Naive thymus-derived CD4-positive, alpha-beta T cell (primary cell): ENCODE measurements at places on chromosomes 4 and X. TPM values are rescaled to one million over a fixed set of nuclear protein-coding genes. Genes with fewer than 3 reads are reported as not detected.

Gene HELT
- not detected for total RNA-seq

Gene NAP1L3
- 13.2 TPM for total RNA-seq

Gene FAM184B
- total RNA-seq, result not detected

DNA sequence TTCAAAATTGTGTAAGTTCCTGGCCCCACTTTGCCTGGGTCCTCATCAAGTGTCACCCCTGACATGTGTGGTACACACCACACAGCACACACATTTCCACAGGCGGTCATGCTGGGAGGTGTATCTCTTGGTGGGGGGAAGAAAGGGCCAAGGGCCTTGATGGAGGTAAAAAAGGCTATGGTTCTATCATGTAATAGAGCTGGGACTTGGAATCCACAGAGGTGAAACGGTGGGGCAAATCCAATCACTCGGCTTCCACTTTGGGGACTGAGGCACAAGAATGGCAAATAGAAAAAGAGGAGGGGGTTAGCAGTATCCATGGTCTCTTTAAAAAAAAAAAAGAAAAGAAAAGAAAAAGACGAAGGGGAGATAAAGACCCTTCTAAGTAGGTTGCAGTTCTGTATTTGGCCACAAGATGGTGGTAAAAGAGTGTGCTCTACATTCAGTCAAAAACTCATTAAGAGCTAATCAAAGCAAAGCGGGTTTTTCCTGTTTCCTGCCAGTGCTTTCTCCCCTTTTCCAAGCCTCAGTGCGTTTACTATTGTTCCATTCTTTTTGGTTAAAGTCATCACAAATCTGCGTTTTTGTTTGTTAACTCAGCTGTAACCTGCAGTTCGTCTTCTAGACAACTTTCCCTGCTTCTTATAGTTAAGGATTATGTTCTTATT lies 37.0 kb upstream of the ATP6AP2 start:
- H3K27ac ChIP-seq, result no peak overlapping the region
- H3K27me3 ChIP-seq, result no peaks in the 10 kb centered on the region
- H3K4me3 ChIP-seq, result no peak overlapping the region
- H3K36me3 ChIP-seq, result no peaks in the 10 kb centered on the region

DNA sequence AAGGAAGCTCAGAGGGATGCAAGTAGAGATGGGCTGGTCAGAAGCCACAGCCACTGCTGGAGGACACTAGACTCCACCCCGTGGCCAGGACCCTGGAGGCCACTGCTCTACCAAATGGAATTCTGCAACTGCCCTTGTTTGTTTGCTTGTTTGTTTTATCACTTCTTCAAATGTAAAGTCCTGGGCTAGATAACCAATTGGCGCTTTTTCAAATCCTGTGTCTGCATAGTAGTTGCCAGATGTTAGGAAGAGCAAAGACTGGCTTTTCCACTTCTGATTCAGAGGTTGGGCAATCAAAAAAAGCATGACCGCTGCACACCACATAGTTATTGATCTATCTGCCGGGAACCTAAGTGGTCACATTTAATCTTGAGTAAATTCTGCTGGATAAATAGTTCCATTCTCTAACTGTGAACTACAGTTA lies 255.2 kb upstream of the SFRP2 start:
- H3K27ac ChIP-seq, result no peak overlapping the region
- peaks cover 3% of the 10 kb centered on the region for H3K27me3 ChIP-seq
- no peak overlapping the region for H3K4me3 ChIP-seq
- DNase-seq, result no peak
- H3K36me3 ChIP-seq, result no peaks in the 10 kb centered on the region

DNA sequence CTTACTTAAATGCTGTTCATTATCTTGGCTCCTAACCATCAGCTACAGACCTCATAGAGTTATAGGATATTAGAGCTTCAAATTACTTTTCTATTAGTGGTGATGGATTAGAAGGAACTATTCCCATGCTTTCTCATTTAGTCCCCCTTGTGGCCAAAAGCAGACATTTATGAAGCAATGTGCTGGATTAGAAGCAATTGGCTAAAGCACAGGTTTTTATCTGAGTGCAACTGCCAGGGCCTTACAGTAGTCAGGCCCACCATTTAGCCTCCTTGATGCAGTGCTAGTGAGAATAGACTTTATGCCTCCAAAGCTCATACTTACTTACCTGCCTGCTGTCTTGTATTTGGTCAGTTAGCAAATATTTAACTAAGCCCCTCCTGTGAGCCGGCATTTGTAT lies 93.0 kb downstream of the TSPAN7 start:
- H3K36me3 ChIP-seq, result no peaks in the 10 kb centered on the region
- H3K4me3 ChIP-seq, result no peak overlapping the region
- DNase-seq, result no peak
- no peak overlapping the region for H3K27ac ChIP-seq

DNA sequence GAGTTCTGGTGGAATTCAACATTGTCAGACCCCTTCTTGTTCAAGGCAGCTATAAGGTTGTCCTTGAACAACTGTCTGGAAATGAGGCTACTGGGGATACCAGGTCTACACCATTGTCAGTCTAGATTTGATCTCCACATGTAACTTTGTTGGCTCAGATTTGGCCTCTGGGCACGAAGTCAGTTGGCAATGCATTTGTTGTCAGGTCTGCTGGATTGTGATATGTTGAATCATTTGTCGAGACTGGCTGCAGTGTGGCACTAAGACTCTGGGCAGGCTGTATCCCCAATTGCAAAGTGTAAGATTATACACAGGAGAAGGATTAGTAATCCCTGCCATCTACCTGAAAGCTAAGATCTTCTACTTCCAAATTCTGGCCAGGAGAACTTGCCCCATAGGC lies 26.5 kb downstream of the ZNF81 start:
- H3K27ac ChIP-seq, result no peak overlapping the region
- DNase-seq, result no peak
- H3K4me1 ChIP-seq, result no peaks in the 10 kb centered on the region
- H3K36me3 ChIP-seq, result peaks cover 15% of the 10 kb centered on the region
- no peaks in the 10 kb centered on the region for H3K27me3 ChIP-seq

DNA sequence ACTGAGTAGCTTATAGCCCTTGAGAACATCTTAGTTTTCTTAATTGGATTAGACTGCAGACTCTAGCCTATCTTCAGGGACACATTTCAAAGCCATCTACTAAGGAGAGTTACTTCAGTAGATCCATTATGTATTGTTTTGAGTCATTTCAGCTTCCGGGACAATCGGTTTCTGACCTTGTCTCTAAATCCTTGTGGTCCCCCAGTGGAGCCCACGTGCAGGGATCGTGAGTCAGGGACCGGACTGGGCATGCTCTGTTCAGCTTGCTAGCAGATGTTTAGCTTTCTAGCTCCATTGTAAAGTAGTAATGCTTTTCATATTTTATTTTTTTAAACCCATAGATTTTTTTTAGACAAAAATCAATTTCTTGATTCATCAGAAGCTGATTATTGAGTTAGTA lies 211.9 kb upstream of the PRPS2 start:
- H3K27me3 ChIP-seq, result no peaks in the 10 kb centered on the region
- no peak for DNase-seq
- H3K4me3 ChIP-seq, result no peak overlapping the region
- H3K36me3 ChIP-seq, result no peaks in the 10 kb centered on the region
